HS-5 (cell line): ENCODE measurements at places on chromosomes 5 and 9.

GRCh38 chr5:64800926-64801325 is 32.2 kb downstream of the CWC27 start:
- no peak for DNase-seq

DNA sequence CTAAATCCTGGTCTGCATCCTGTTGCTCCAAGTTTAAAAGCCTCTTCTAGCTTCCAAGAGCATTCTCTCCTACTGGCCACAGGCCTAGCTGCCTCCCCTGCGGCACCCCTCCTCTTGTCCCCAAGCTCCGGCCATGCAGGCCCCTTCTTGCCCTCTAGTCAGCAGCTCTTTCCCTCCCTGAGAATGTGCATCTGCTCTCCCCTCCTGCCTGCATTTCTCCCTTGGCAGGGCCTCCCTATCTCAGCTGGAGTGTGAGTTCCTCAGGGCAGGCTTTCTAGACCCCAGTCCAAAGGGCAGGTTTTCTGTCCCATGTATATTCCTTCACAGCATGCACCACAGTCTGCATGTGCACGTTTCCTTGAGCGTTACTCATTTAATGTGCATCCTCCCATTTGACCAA is 24.6 kb upstream of the BARX1 start:
- DNase-seq, result no peak

GRCh38 chr5:37816883-37817282 is 23.0 kb downstream of the GDNF start:
- no peak for DNase-seq

- DNase-seq, result no peak
Observed at GRCh38 chr9:22425551-22425950, 21.1 kb upstream of the DMRTA1 start.

- no peak for DNase-seq
Observed at GRCh38 chr5:113572716-113573115, 59.2 kb downstream of the YTHDC2 start.
